Glutamatergic neuron (in vitro differentiated cells): ENCODE measurements at places on chromosomes 6 and 20.

DNA sequence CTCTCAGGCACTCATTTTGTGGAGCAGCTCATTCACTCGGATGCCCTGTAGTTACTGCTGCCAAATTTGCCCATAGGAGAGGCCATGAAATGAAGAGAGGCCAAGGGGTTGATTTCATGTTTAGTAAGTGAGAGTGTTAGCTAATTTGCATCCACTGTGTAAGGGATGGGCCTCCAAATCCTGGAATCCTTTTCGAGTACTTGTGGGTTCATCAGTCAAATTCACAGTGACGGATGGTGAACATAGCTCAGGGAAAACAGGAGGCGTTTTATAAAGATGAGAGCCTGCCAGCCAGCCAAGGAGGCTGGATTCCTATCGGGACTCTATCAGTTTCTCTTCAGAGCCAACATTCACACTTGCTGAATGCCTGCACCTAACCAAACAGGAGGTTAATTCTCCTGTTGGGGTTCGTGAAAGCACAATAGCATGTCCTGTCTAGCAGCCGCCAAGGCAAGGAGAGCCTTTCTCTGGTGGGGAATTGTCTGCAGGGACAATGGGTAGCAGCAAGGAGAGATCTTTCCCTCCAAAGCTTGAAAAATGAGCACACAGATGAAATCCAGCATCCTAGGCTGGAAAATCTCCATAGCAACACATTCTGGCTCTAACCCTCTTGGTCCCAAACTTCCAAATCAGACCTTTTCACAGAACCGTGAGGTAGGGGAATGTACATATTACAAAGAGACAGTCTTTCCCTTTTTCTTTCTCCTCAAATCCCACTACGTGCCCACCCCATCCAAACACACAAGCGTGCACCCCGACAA is 231.4 kb upstream of the ECI2 start:
- DNase-seq: no peak

DNA sequence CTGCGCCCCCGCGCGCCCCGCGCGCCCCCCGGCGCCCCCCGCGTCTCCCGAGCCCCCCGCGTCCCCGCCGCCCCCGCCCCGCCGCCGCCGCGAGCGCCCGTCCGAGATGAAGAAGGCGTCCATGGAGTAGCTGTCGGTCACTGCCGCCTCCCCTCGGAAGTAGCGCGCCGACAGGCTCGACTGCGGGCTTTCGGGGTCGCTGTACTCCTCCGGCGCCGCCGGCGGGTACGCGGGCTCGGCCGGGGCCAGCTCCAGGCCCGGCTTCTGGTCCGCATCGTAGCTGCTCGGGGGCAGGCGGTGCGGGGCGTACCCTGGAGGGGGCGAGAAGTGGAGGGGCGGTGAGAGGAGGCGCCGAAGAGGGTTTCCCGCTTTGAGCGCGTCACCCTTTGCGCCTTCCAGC is 11.2 kb upstream of the SRXN1 start:
- DNase-seq: no peak

DNA sequence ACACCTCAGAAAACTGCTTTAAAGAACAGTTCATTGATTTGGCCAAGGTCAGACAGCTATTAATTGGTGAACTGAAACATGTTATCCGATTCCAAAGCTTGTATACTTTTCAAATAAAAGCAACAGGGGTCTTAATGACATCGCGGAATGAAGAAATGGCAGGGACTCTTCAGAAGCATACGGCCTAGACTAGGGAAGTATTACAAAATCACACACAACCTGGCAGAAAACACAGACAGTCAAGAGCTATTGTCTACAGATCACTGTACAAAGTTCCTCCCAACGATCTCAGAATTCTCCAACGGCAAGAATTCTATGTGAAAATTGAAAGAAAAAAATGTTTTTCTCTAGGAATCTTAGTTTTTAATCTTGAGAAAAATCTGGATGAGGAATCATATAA is 105.5 kb downstream of the PTPRK start:
- no peak for DNase-seq

- peak; percentile 73 for DNase-seq
These were observed 79.5 kb downstream of the ATP9A start for GRCh38 chr20:51688600-51689244.

GRCh38 chr20:53944796-53945195 is 125.6 kb downstream of the BCAS1 start:
- DNase-seq: no peak

DNA sequence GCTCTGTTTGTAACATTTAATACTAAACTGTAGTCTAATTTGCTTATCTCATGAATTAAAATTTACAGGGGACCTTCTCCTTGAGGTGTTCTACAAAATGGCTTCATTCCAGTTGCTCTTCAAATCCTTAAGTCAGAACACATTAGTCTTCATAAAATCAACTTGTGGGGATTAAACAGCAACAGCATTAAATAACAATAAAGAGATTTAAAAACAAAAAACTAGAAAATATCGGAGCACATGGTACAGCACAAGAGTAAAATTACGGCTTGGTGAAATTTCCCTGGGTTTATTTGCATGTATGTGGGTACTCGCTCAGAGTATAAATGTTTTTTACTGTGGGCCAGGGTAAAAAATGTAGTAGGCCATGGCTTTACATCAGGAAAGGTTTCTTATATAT is 12.0 kb downstream of the RRAGD start:
- DNase-seq: no peak

GRCh38 chr6:16336056-16336818 is 97.8 kb downstream of the GMPR start:
- DNase-seq: no peak

GRCh38 chr6:53673162-53673727 is 7.7 kb upstream of the KLHL31 start:
- no peak for DNase-seq

DNA sequence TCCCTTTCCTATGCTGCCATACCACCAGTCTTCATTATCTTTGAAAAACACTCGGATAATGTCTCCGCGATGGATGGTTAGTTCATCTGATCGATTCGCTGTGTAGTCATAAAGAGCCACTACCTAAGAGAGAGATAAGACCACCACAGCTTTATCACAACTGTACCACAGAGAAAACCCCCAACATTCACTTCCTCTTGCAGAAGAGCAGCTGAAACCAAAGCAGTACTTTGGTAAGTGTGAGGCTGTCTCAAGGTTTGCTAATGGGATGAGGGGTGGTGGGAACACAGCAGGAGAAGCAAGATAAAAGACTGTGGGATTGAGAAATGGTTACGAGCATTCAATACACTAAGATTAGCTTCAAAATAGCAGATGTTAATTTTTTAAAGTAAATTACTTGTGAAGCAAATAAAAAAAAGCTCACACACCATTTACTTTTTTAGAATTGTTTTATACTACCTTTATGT is 142.1 kb downstream of the MYB start:
- no peak for DNase-seq

DNA sequence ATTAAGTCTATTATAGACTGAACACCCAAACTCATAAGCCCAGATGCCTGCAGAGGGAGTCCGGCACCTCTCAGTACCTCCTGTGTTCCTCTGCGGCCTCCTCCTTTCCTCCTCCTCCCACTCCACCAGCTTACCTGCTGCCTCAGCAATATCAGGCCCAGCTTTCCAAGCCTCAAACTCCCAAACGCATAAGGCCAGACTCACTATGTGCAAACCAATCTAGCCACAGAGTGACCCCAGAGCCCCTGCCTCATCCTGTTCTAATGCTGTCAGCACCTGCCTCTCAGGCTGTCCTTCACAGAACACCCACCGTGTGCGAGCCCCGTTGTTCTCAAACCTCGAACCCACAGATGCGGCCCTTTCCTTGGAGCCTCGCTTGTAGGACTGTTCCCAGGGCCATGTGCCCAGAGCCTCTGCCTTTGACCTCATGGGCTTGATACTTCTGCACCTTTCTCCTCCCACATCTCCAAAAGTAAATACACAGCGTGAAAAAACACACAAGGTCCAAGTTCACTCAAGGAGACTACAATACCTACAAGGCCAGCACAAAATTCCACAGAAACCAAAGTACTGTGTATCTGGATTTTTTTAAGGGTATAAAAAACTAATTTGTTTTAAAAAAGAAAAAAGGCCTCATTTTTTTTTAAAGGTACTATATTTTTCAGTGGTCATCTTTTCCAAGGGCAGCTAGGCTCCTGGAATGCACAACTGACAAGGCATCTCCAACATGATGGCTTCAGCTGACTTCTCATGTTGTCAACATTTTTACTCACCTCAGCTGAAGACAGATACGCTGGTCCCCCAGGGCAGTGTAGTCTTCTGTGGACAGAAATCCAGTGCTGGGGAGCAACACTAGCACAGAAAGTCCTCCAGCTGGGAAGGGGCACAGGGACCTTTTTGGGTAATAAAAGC is 52.3 kb downstream of the ABHD12 start:
- no peak for DNase-seq

DNA sequence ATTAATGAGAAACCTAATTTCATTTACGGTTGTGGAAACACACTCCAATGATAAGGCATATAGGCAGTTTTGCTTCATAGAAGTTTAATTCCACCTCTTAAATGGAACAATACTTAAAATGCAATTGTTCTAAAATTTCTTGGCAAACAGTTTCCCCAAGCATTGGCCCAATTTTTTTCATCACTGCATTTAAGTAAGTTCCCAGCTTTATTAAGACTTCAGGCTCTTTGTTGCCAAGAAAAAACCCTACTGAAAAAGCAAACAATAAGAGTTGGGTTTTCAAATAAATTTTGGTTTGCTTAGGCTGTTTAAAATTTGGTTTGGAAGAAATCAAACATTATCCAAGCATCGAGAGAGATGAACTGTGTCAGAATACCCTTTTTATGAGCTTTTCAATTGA is 690.9 kb upstream of the NRSN1 start:
- DNase-seq: no peak
